Muscle of leg (tissue), 16 donors: ENCODE measurements at places on chromosomes 7 and 10.

GRCh38 chr7:131188367-131189339, 139.0 kb upstream of the MKLN1 start:
- DNase-seq = peak; percentile 5

- no peak for DNase-seq
These were observed 75.4 kb upstream of the HDAC9 start for GRCh38 chr7:18420108-18420507.

GRCh38 chr7:11203683-11204082, 230.0 kb downstream of the PHF14 start:
- DNase-seq = peak; percentile 54

DNA sequence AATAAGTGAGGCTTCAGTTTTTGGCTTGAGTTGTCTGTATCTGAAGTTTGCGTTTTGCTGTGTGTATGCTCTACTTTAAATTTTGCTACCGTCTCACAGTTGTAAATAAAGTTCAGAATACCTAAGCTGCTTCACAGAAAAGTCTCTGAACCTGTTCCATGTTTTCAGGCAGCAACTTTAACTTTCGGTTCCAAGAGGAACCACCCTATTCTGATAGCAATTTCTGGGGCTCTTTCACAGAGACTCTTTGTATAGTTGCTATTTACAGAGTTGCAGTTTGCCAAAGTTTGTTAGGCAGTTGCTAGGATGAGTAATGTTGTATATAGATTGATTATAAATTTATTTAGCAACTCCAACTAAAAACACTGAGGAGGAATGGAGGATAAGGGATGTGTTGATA, 5.7 kb downstream of the FAM221A start:
- peak; percentile 79 for DNase-seq

DNA sequence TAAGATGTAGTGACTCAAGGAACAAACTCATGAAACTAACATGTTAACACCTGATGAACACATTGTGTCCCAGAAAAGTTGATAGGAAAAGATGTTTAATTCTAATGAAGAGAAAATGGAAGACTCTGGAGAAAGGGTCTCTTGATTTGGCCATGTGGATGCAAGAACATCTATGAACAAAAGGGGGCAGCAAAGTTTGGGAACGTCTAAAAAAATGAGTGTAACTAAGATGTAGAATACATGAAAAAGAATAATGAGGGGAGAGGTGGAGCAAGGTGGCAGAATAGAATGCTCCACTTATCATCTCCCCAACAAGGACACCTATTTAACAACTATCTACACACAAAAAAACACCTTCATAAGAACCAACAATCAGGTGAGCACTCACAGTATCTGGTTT, 805.1 kb downstream of the TNS3 start:
- DNase-seq = no peak

GRCh38 chr10:106761906-106762305, 402.6 kb downstream of the SORCS1 start:
- DNase-seq = peak; percentile 91

DNA sequence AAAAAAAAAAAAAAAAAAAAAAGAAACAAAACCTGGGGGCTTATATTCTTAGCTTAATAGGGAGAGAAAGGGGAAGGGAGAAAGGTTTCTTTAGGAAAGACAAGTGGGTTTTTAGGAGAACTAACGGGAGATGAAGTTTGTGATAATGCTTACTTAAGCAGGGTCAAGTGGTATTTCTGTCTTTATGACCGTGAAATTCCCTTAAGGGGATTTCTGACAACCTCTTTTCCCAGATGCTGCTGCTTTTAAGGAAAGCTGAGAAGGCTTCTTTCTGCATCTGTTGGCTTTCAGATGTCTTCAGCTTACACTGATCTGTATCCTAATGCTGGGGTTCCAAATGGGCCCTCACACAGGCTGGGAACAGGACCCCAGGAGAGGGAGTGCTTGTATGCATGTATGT, 42.6 kb downstream of the ADAMTS14 start:
- DNase-seq = no peak

GRCh38 chr10:133484818-133485217, 31.1 kb downstream of the SCART1 start:
- DNase-seq = no peak

GRCh38 chr7:75687246-75688088, 51.3 kb downstream of the HIP1 start:
- no peak for DNase-seq

- DNase-seq = peak; percentile 81
These were observed 1.5 kb upstream of the SEMA3A start for GRCh38 chr7:84196084-84196503.

- DNase-seq = no peak
These were observed at the start of gene AKR1B15 for GRCh38 chr7:134548877-134549276. AKR1B15 (plus strand) TSS chr7:134549110; CDS start chr7:134564620, 15,510 bp downstream.

DNA sequence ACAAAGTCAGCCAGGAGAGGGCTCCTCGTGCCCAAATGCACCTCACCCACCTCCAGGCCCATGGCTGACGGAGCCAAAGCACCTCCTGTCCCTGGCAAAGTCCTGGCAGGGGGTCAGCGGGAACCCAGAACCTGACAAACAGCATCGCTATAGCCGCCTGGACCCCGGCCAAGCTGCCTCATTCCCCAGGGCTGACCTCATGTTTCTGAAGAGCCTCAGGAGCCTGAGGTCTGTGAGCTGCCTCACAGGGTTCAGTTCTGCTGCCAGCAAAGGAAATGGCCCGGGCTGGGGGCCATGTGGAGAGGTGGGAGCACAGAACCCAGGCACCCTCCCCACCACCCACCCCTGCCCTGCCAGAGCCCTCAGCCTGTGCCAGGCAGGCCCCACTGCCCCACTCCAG, 4.2 kb upstream of the NANOS1 start:
- peak; percentile 56 for DNase-seq

DNA sequence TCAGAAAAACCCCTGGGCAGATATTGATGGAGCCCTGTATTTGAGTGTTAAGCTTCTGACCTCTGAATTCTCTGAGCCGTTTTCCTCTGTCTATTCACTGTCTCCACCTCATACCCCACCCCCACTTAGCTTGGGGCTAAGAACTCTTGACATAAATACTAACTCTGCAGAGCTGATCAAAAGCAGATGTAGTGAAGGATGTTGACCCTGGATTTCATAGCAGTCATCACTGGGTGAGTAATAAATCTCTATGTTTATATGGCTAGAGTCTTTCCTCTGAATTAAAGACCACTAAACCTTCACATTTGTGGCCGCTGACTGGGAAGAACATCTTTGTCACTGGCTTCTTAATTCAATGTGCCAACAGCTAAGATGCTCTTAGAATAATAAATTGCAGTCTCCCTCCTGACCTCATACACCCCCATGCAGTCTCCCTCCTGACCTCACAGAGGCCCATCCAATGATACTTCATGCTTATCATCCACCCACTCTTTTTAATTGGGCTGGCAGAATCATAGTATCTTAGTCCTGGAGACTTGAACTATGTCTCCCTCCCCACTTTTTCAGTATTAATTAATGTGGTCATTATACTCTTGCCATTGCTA, 78.0 kb upstream of the MACROH2A2 start:
- DNase-seq = peak; percentile 24

DNA sequence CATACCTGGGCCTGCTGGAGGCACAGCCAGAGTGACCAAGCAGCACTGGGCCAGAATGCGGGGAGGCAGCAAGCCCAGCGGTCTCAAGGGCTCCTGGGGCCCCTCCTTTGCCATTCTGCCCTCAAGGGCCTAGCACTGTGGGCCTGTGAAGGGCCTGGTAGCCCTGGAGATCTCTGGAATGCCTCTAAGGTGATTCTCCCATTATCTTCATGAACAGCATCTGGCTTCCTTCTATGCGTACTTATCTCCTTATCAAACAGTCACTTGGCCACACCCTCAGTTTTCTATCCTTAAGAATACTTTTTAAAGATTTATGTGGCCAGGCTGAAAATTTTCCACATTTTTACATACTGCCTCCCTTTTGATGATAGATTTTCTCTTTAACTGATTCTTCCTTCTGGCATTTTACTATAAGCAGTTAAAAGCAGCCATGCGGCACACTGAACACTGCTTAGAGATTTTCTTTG, 67.5 kb upstream of the CCNY start:
- no peak for DNase-seq

DNA sequence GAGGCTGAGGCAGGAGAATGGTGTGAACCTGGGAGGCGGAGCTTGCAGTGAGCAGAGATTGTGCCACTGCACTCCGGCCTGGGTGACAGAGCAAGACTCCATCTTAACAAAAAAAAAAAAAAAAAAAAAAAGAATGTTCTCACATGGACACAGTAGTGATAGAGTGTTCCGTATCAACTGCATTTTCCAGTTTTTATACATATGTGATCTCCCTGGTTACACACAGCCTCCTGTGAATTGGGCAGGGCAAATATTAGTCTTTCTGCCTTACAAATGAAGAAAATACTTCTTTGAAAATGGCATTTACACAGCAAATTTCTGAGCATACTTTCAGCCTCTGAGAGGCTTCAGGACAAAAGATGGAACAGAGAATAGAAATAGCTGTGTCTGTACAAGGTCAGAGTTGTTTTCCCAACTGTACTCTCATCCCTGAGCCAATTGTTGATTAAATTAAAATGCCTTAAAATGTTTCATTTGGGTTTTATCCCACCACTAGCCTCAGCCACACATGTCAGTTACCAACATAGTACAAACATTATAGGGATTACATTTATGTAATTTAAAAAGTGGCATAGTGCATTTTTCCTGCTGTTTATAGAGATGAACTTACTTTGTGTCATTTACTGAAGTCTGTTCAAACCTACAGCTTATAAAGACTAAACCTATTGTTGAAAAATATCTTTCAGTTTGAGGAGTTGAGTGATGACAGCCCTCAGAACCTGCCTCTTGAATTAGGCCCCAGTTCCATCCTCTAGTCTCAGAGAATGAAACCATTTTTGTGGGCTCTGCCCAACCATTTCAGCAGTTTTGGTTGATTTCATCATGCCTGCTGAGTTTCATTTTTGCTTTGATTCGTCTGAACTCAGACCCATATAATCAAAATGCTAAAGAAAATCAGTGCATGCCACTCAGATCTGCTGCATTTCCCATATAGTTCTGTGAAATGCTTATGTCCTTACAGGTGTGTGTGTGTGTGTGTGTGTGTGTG, 609.4 kb upstream of the C7orf33 start:
- no peak for DNase-seq

- no peak for DNase-seq
These were observed 1014.6 kb downstream of the GATA3 start for GRCh38 chr10:9069136-9069535.

DNA sequence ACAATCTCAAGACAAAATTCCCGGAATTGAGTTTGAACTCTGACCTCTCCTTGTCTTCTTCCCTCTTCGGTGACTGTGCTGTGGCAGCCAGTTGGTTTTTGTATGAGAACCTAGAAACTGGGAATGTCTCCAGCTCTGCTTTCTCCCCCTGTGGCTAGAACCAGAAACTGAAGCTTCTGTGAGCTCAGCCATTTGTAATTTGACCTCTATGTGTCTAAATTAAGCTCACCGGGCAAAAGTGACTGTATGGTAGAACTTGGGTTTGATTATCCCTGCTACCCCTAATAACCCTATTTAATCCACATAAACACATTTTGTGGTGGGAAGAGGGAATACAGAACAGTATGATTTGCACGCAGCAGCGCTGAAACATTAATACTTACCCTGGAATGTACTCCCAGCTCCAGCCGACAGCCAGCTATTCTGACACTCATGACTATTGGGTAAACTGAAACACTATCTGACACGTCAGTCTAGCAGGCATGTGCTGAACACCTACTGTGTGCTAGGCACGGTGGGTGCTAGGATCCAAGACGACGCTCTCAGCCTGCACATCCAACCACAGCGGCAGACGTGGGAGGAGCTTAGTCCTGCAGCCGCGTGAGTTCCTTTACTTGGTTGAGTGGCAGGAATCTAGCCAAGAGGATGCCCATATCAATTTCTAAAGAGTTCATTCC, 324.8 kb downstream of the SFMBT2 start:
- peak; percentile 68 for DNase-seq

DNA sequence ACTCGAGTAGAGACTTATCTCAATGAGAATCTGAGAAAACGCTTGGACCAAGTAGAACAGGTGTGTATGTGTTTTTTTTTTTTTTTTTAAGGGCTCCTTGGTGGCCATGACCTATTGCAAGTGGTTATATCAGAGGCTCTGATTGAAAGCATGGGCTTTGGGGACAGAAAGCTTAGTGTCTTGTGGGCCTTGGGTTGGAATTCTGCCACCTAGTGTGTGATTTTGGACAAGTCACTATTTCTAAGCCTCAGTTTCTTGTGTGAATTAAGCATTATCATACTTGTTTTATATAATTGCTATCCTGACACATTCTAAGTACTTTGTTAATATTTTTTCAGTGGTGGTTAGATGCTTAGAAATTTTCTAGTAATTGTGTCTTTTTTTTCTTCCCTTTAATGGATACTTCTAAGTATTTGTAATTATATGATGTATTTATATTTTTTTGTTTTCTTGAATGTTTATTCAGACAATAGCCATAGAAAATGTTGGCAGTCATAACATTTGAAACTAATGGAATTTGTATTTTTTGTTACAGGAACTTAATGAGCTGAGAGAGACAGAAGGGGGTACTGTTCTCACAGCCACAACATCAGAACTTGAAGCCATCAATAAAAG, 33.1 kb downstream of the SMC3 start:
- peak; percentile 51 for DNase-seq

DNA sequence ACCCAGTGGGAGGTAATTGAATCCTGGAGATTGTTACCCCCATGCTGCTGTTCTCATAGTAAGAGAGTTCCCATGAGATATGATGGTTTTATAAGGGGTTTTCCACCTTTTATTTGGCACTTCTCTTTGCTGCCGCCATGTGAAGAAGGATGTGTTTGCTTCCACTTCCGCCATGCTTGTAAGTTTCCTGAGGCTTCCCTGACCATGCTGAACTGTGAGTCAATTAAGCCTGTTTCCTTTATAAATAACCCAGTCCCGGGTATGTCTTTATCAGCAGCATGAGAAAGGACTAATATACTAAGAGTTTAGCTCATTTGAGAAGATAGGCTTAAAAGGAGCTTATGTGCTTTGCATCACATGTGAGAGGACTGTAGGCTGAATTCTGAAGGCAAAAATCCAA, 29.3 kb downstream of the TMEM248 start:
- no peak for DNase-seq

DNA sequence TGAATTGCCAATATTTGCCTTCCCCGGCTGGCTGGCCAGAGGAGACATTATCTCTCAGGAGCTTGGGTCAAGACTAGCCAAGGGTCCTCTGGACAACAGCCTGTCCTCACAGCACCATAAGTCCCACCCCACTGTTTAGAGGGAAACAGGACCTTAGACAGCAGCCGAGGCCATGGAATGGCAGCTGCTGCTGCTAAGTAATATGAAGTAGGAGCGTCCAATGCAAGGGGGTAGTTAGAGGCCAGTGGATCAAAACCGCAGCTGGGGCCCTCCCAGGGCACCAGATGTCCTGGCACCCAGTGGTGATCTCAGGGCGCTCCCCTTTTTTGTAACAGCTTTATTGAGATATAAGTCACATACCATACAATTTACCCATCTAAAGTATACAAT, 12.9 kb upstream of the KCP start:
- DNase-seq = no peak

DNA sequence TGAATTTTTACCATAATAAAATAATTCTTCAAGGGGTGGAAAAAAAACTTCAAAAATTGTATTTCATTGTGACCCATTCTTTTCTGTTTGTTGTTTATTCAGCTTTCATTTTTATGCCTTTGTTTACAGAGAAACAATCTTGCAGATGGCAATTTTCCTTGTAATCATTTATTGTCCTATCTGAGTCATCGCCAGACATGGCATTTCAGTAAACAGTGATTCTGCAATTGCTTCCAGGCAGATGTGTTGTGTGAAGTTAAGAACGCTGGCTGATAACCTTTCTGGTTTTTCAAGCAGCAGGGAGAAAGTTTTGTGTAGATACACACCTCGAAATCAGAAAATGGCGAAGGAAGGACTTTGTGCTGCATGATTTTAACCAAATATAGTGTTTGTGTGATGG, 80.7 kb upstream of the RPA3 start:
- DNase-seq = no peak

GRCh38 chr7:121369462-121369861, 26.6 kb downstream of the FAM3C start:
- DNase-seq = peak; percentile 61
